Neural crest cell (in vitro differentiated cells): ENCODE measurements at places on chromosomes 6 and 20. TPM values are rescaled to one million over a fixed set of nuclear protein-coding genes. Genes with fewer than 3 reads are reported as not detected.

- H3K27ac ChIP-seq, result no peak within 1 kb of the TSS
- H3K36me3 ChIP-seq, result no peaks in the 10 kb centered on the region
- no peaks in the 10 kb centered on the region for H3K4me1 ChIP-seq
- no peak within 1 kb of the TSS for H3K4me3 ChIP-seq
- DNase-seq, result no peak
- H3K27me3 ChIP-seq, result no peaks in the 10 kb centered on the region
These were observed at the start of gene THEMIS for GRCh38 chr6:127900935-127901334. TSS of gene THEMIS (minus strand) at chr6:127901058. CDS start at chr6:127900932, 126 bp downstream.

GRCh38 chr20:51404297-51405060, 138.0 kb downstream of the NFATC2 start:
- no peaks in the 10 kb centered on the region for H3K36me3 ChIP-seq
- no peaks in the 10 kb centered on the region for H3K4me1 ChIP-seq
- no peak for DNase-seq
- no peaks in the 10 kb centered on the region for H3K27me3 ChIP-seq
- no peak overlapping the region for H3K4me3 ChIP-seq
- peak overlapping the region; percentile 35 for H3K27ac ChIP-seq

- peaks cover 86% of the 10 kb centered on the region for H3K4me1 ChIP-seq
- H3K36me3 ChIP-seq, result no peaks in the 10 kb centered on the region
- H3K4me3 ChIP-seq, result no peak overlapping the region
- DNase-seq, result no peak
- H3K27ac ChIP-seq, result no peak overlapping the region
These were observed 183.6 kb downstream of the JARID2 start for GRCh38 chr6:15429141-15430110.

EMILIN3 gene
- total RNA-seq, result 6.9 and 7.5 TPM in 2 replicates

TMEM200A gene
- 2.9 and 3.2 TPM in 2 replicates for total RNA-seq
